ENCODE measurements at places on chromosomes 1 and 21.

- no peak for DNase-seq
Measured at GRCh38 chr1:65036570-65037051, 70.3 kb upstream of the JAK1 start.

DNA sequence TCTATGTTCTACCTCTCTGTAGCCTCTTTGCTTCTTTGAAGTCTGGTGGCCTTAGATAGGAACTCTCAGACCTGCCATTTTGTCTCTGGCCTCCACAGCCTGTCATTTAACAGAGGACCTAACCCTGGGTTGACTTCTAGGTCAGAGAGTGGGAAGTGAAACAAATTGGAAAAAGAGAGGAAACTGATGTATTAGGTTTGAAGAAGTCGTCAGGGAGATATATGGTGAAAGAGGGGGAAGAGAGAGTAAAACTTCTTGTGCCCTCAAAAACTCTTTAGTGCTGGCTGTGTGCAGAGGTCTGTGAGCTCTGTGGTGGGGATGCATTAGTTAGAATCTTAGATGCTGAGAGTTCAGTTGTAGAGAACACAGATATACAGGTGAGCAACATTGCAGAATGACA lies 30.2 kb upstream of the CD1D start:
- DNase-seq = no peak

DNA sequence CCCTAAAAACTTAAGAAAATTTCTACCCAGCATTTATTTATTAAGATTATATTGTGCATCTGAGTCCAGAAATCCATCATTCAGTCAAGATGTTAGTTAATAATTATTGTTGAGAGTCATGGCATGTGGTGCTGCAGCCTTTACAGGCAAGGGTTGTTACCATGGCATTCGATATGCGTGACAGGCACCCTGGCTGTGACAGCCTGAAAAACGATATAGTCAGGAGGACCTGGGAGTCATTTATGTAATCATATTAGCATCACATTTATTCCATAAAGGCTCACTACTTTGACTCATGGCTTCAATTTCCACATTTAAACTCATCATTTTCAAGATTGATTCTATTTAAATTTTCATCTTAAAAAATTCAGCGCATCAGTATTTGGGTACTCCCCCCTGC lies 68.0 kb downstream of the CACHD1 start:
- DNase-seq = no peak

GRCh38 chr21:46503922-46504550 lies 45.3 kb downstream of the DIP2A start:
- no peak for DNase-seq

- DNase-seq = no peak
Measured at GRCh38 chr1:243855616-243856318, 5.7 kb upstream of the AKT3 start.

- DNase-seq = no peak
Measured at GRCh38 chr1:169360415-169360814, 7.2 kb downstream of the NME7 start.

DNA sequence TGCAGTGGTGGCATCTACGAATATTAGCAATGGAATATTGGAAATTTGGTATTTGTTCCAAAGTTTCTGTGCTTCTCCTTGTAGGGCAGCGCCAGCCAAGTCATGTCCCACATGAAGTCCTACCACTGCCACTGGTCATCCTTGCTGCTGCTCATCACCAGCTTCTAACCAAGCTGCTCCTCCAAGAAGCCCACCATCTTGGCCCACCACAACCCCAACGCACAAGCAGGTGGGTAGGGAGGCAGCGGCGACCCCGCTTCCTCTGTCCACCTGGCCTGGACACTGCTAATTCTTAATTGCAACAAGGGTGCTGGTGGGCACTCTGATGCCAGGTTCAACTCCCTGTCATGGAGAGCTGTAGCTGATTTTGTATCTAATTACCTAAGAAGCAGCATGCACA lies 291.2 kb upstream of the LYPLAL1 start:
- no peak for DNase-seq

- DNase-seq = no peak
Measured at GRCh38 chr1:82452096-82452495, 651.4 kb downstream of the ADGRL2 start.

DNA sequence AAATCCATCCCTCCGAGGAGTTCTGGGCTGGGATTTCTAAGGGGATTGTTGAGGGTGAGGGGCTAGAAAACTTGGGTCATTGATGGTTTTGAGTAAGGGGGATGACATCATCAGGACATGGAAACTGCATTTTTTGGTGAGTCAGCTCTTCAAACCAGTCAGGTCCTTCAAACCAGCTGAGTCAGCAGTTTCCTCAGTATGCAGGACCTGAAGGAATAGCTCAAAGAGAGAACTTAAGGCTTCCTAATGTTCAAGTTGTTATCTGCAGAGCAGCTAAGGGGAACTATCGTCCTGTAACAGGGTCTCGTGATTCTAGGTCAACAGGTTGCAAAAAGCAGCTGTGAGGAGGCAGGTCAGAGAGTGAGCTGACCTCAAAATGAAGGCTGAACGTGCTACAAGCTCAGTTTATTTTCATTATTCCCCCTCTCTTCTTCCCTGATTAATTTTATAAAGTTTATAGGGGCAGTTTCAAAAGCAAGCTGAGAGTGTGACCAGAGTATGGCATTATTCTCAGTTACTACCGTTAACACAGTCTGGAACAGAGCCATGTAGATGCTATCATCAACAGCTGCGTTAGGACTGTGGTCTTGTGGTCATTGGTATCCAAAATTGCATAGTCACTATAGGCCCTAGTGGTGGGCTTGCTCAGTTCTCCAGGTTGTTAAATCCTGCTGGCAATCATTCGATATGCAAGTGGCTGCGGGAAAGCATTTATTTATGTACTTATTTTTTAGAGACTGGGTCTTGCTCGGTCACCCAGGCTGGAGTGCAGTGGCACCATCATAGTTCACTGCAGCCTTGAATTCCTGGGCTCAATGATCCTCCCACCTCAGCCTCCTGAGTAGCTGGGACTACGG lies 10.7 kb upstream of the SDC3 start:
- no peak for DNase-seq

GRCh38 chr1:156164125-156164831 lies 10.9 kb downstream of the SEMA4A start:
- no peak for DNase-seq

DNA sequence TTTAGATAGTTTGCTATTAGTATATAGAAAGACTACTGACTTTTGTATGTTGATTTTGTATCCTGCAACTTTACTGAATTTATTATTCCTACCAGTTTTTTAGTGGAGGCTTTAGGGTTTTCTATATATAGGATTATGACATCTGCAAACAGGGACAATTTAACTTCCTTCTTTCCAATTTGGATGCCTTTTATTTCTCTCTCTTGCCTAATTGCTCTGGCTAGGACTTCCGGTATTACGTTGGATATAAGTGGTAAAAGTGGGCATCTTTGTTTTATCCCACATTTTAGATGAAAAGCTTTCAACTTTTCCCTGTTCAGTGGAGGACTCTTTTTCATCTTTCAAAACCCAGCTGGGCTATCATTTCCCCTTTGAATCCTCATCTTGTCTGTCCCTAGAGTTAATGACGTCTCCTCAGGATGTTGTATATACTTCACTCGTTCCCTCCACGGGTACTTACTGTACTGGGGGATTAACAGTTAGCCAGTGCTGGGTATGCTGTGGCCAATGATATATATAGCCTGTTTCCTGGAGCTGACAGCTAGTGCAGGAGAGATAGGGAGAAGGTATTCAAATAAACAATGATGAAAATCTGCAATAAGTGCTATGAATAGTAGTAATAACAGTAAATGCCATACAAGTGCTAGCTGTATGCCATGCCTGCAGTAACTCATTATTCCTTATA lies 9.8 kb downstream of the ACOT11 start:
- DNase-seq = no peak

- DNase-seq = no peak
Measured at GRCh38 chr21:16851054-16851453, 661.8 kb upstream of the CXADR start.

GRCh38 chr21:33157303-33157702 lies 72.4 kb upstream of the IFNAR2 start:
- no peak for DNase-seq

DNA sequence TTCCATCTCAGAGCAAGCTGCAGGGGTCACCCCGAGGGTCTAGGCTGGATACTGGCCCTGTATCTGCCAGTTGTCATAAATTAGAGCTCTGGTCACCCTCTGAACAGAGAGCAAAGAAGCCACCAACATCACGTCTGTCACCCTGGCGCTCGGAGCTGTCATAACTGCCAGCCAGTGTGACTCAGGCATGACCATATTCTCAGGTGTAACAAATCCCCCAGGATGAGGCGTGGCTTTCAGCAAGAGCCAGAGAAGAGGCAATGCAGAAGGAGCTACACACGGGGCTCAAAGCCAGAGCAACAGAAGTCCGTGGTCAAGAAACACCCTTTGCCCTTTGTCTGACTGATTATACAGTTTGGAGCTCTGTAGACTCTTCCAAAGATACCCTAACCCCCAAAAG lies 40.0 kb downstream of the PRAMEF20 start:
- DNase-seq = no peak

DNA sequence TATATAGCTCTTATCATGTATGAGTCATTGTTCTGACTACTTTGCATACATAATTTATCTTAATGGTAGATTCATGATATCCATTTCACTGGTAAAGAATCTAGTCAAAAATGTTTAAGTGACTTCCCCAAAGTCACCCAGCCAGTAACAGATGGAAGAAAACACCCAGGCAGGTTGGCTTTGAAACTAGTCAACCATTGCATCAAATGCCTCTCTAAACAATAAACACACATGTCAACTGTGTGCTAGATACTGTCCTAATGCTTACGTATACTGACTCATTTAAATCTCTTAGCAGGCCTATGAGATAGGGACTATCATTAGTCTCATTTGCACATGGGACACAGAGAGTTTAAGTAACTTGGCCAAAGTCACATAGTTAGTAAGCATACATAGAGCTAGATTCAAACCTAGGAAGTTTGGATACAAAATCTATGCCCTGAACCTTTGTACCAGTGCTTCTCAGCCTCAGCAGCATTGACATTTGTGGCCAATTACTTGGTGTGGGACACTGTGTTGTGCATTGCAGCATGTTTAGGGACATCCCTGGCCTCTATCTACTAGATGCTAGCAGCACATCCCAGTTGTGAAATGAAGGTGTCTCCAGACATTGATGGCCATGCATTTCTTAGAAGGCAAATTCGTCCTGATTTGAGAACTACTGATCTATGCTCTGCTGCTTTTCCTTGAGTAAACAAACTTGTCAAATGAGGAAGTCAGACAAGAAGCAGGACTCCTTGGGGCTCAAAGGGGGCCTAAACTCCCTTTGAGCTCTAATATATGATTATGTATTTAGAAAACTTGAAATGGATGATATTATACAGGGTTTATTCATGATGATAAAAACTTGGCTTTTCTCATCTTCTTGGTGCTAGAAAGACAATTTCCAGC lies 316.3 kb downstream of the KCNH1 start:
- no peak for DNase-seq

Measured in stimulated activated CD8-positive, alpha-beta memory T cell treated with anti-CD3 and anti-CD28 coated beads, Interleukin-12 subunit alpha, Interleukin-12 subunit beta, amount 100 ng/mL, for 1 hour (primary cell).